ENCODE measurements at places on chromosomes 12 and 14. TPM values are rescaled to one million over a fixed set of nuclear protein-coding genes. Genes with fewer than 3 reads are reported as not detected.

The OVCH1 gene
- total RNA-seq, result 0.53 TPM

The SENP1 gene
- 16.9 TPM for total RNA-seq

The IL31 gene
- not detected for total RNA-seq

The CLEC1A gene
- total RNA-seq, result 3.0 TPM

The GPHN gene
- total RNA-seq, result 9.3 TPM

The PTPRB gene
- total RNA-seq, result 1.2 TPM

The RGS6 gene
- total RNA-seq, result 1.7 TPM

The CMA1 gene
- not detected for total RNA-seq

- no peak for DNase-seq
Observed at GRCh38 chr14:22597265-22597664, 835 bp upstream of the ABHD4 start.

DNA sequence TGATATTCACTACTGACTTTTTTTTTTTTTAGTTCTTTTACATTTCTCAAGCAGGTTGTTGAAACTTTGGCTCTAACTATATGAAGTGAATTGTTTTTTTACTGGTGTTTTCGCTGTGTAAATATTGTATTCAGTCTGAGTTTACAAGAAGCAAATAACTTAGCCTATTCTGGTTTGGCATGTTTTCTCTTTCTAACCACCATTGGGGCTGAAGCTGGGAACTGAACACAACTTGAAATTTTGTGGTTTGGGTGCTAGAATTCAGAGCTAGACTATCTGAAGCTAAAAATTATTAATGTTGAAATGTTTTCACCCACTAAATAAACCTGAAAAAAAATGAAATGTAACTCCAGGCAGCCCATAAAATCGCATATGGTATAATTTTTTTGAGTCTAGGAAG, 37.2 kb downstream of the RAD51B start:
- no peak for DNase-seq

GRCh38 chr12:75888874-75889613, 142.5 kb downstream of the PHLDA1 start:
- no peak for DNase-seq

DNA sequence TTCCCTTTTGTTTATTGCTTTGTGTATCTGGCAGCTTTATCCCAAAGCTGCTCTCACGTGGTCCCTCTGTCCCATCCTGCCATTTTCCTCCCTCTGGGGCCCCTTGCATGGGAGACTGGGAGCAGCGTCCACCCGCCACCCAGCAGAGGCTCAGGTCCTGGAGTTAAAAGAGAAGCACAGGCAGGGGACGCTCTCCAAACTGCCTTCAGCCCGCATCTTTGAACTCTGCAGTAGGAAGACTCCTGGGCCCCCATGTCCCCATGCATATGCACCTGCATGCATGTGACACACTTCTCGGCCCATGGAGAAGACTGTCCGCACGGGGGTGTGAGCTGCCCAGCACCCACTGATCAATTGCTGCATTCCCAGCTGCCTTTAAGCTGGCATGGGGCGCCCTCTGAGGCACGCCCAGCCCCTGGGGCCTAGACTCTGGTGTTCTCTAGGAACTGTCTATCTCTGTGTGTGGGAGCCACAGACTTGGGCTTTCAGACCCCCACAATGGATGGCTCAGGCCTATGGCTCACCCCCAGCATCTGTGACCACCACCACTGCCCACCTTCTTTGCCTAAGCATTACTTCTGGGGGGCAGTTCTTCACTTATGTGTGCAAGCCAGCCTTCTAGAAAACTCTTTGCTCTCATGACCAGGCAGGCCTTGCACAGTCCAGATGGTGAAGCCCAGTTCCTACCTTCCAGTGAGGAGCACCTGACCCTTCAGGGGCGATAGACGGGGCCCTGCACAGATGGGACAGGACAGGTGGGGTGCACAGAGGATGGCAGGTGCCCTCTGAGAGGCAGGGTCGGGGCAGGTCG, 96.1 kb upstream of the DIO3 start:
- no peak for DNase-seq

- peak; percentile 44 for DNase-seq
Observed at GRCh38 chr12:132393245-132393795, 63.9 kb upstream of the GALNT9 start.

DNA sequence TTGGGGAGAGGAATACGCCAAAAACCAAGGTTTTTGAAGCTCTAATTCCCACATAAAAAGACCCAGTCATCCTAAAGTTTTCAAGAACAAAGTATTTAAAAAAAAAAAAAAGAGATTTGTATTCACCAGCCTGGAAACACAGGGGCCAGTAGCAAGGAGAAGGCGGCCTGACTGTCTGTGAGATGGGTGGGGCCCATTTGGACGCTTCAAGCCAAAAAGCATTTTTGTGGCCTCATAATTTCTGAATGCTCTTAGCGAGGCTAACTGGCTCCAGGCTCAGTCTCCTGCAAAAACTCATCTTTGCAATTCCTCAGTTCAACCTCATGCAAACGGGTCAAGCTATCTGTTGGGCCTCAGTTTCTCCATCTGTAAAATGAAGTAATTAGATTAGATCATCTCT, 514.1 kb downstream of the MED13L start:
- DNase-seq, result peak; percentile 72

DNA sequence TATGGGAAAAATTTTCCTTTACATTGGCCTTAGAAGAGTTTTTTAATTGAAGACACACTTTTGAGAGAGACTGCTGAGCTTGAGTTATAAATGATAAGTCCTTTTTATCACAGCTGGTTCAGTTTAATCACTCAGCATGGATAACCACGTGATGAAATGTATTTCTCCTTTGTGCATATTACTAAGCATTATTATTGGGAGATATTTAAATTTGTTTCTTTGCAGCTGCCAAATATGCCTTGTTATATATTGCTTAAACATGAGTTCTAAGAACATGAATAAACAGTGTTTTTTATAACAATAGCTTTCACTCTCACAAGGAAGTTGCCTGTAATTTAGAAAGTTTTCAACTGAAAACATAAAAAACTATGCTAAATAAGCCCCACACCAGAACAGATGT, 293.5 kb upstream of the LRFN5 start:
- no peak for DNase-seq

- no peak for DNase-seq
Observed at GRCh38 chr12:943051-943450, 6.4 kb downstream of the RAD52 start.

- DNase-seq, result no peak
Observed at GRCh38 chr14:100091386-100091785, 26.2 kb downstream of the EVL start.

DNA sequence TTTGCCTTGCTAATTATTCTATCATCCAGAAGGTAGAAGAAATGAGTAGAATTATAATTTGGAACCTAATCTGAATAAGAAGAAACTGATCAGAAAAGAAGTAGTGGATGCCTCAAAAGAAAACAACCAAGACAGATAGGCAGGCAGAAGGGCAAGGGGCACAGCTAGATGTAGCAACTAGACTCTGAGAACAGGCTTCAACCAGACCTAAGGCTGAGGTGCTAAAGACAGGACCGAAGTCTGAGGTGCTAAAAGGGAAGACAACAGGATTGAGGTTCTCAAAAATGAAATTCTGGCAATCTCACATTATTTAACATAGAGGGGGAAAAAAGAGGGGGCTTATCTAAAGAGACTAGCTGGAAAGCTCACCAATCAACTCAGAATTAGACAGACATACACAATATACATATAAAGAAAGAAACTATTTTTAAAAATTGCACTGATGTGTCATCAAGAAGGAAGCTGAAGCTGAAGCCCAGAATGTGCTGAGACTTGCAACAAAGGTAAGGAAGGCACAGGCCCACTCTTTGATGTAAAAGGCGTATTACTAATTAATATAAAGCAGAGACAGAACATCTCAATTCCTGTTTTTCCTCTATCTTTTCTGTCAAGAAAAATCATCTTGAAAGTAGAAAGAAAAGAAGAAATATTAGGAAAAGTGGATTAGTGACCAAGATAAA, 43.8 kb upstream of the CSRNP2 start:
- no peak for DNase-seq

DNA sequence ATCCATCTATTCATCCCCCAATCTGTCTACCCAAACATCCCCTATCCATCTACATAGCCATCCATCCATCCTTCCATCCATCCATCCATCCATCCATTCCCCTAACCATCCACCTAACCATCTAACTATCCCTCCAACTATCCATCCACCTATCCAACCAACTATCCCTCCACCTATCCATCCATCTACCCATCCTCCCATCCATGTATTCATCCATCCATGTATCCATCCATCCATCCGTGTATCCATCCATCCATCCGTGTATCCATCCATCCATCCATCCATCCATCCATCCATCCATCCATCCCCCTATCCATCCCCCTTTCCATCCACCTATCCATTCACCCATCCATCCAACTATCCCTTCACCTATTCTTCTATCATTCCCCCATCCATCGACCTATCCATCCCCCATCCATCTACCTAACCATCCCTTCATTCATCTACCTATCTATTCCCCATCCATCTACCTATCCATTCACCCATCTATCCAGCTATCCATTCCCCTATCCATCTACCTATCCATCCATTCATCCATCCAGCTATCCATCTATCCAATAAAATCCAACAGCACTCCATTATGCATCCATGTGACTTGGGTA, 131.7 kb downstream of the VRK1 start:
- no peak for DNase-seq

DNA sequence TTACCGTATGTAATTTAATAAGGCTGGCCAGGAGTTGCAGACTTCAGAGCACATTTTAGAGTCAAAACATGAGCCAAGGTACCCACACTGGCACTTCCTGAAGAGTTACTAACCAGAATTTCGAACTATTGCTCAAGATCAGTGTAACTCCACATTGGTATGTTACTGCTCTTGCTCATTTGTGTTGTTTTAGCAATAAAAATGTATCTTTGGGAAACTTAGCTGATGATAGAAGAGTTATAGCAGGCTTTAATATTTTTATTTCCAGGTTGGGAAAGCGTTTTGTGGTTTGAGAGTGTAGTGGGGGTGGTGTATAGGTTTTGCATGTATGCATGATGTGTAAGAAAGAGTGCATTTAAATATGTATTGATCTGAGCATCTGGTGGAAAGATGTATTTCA, 96.6 kb downstream of the SCN8A start:
- DNase-seq, result no peak

DNA sequence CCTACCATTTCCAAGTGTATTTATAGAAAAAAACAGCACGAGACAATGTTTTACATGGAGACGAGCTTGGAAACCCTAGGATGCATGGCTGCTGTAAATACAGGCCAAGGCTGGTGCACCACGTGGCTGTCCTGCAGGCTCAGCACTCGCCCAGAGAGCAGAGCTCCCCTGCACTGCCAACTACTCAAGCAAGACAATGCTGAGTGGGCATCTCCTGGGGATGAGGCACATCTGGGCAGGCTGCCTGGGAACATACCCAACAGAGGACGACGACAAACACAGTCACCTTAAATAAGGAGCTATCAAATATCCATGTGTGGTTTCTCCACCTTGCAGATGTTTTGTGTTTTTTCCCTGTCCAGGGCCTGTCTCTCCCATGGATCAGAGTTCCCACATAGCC, 128.3 kb upstream of the PRMT8 start:
- DNase-seq, result no peak

DNA sequence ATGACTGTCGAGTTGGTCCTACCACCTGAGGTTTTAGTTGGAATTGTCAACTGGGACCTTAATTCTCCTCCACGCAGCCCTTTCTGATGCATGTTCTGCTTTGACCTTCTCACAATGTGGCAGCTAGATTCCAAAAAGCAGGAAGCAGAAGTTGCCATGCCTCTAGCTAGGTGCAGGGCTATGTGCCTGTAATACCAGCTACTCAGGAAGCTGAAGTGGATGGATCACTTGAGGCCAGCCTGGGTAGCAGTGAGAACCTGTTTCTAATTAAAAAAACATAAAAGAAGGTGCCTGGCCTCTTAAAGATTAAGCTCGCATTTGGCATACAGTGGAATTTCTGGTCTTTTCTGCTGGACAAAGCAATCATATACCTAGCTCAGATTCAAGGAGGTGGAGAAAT, 77.1 kb downstream of the FGD4 start:
- DNase-seq, result no peak

- no peak for DNase-seq
Observed at GRCh38 chr14:89469210-89470198, 52.5 kb upstream of the FOXN3 start.

- DNase-seq, result no peak
Observed at GRCh38 chr14:103140316-103141109, 17.3 kb downstream of the TNFAIP2 start.

- DNase-seq, result no peak
Observed at GRCh38 chr12:114092981-114093380, 126.9 kb upstream of the RBM19 start.
